ENCODE measurements at places on chromosomes 1 and 21. TPM values are rescaled to one million over a fixed set of nuclear protein-coding genes. Genes with fewer than 3 reads are reported as not detected.

The KIAA1614 gene
- total RNA-seq = 7.0 TPM

The LAD1 gene
- total RNA-seq = 2.2 TPM

DNA sequence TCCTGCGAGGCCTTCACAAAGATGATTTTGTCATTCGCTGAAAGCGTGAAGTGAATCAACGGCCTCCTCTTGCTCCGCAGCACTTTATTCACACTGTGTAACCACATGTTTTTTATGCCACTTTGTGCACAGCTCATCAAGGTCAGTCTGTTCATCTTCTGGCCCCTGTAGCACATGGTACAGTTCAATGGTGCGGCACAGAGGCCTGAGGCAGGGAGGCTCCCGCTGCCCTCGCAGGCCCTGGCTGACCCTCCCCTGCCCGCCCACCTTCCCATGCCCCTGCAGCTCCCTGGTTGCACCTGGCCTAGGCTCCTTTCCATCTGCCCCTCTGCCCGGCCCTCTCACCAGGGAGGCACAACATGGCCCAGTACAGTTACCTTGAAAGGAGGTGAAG lies 87.5 kb downstream of the CD247 start:
- no peak for DNase-seq

- DNase-seq = no peak
These were observed 28.4 kb downstream of the TMCO4 start for GRCh38 chr1:19771350-19771749.

DNA sequence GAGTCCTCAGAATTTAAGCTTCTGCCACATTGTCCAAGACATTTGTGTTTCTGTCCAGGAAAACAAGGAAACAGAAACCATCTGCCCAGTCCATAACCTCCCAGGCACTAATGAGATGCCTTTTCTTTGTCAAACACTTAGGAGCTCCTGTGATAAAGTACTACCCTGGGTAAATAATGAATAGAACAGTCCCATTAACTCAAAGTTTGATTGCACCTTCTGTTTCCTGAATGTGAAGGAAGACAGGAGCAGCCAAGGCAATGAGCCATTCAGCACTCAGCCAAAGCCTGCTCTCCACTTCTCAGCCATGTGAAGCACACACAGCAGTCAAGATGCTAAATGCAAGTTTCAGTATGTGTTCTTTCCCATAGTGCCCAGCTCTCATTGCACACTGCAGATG lies 199.8 kb downstream of the SEC16B start:
- no peak for DNase-seq

- no peak for DNase-seq
These were observed 301 bp upstream of the NUDT17 start for GRCh38 chr1:145845144-145845513.

DNA sequence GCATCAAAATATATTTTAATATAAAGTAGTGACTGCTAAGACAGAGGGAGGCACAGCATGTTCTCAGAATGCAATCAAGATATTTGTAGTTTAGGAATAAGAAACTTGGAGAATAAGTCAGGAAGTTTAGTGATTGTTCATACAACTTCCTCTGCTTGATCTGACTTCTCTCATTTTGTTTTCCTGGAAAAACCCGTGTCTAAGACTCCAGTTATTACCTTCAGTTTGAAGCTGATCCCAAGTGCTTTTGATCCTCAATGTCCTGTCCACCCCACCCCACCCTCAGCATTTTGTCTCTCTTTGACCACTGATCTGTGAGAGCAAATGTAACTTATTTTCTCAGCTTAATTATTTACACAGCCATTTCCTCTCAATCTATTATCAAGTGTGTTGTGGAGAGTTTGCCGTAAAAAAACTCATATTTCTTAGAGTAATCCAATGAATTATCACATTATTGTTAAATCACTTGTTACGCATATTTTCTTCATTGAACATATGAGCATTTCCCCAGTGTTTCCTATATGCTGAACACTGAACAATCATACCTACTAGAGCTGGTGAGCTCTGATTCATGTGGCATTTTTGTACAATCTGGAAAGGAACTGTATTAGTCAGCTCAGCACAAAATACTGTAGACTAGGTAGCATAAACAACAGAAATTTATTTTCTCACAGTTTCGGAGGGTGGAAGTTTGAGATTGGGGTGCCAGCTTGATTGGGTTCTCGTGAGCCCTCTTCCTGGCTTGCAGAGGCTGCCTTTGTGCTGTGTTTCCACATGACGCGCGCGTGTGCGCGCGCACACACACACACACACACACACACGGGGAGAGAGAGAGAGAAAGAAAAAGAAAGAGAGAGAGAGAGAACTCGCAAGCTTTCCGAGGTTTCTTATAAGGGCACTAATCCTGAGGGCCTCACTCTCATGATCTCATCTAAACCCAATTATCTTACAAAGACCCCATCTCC lies 65.5 kb upstream of the DPYD start:
- no peak for DNase-seq

- no peak for DNase-seq
These were observed 32.9 kb downstream of the MFSD2A start for GRCh38 chr1:39987869-39988268.

DNA sequence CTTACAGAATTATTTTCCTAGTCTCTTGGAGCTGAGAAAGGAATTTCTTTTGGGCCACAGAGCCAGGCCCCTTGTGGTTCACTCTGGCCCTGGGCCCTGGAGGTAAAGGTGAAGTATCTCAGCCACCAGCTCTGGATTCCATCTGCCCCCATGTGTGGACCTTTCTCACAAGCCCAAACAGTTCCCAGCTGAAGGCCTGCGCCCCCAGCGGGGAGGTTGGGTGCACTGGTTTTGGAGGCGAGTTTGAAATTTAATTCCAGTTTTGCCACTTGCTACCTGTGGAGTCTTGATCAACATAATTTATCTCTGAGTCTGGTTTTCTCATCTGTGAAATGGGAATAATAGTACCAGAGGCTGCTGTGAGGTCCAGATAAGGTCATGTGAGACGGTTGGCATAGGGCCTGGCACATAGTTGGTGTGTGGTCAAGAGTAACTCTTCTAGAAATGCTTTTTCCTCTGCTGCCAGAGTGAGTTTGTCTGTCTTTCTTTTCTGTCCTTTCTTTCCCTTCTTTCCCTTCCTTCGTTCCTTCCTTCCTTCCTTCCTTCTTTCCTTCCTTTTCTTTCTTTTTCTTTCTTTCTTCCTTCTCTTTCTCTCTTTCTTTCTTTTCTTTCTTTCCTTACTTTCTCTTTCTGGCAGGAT lies 6.1 kb downstream of the AGTRAP start:
- no peak for DNase-seq
